ENCODE measurements at places on chromosomes 7 and 10.

DNA sequence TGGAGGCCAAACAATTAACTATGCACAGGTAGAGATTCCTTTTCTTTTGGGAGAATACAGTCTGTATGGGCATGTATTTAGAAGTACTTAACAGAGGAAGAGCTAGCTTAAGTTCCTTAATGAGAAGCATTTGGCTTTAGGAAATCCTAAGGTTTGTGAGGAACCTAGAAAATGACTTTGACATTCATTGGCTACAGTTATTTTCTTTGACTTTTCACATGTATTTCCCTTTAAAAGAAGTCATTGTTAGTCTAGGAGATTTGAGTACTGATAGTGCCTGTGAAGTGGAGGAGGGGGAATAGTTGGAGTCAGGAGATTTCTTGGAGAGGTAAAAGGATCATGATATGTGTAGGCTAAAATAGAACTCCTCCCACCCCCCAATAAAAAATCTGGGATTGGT lies 3.6 kb downstream of the HELLS start:
- no peak for DNase-seq

- no peak for DNase-seq
These were observed 143.2 kb downstream of the WNT2 start for GRCh38 chr7:117179701-117180100.

- no peak for DNase-seq
These were observed 489.5 kb downstream of the SH2D4B start for GRCh38 chr10:81027223-81027622.

DNA sequence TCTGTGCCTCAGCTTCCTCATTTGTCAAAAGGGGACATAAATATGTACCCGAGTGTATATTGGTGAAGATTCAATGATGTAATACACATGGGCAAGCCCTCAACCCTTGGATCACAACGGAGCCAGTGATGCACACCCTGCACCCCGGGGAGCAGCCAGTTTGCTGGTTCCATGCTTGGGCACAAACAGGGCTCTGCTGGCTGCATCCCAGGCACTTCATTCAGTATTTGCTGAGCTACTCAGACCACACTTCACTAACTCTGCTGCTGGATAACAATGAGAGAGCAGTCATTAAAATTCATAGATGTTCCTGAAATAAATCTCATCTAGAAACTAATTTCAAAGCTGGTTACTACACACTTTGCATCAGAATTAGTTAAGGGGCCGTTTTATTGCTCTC lies 72.0 kb downstream of the SCRN1 start:
- DNase-seq = no peak

GRCh38 chr10:33201056-33201780 lies 133.2 kb downstream of the NRP1 start:
- no peak for DNase-seq

DNA sequence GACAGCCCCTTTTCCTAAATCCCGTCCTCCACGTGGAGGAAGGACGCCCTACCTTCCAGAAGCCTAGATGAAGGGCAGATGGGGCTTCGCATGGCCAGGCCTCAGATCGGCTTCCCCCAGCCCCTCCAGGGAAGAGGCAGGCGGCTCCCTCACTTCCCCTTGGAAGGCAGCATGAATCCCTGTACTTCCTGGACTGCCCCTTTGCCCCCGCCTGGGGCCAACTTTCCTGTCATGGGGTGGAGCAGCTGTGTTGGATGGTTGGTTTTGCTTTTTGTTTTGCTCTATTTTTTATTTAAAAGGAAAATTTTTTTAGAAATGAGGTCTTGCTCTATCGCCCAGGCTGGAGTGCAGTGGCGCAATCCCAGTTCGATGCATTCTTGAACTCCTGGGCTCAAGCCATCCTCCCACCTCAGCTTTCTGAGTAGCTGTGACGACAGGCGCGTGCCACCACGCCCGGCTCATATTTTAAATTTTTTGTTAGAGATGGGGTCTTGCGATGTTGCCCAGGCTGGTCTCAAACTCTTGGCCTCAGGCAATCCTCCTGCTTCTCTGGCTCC lies 27.2 kb downstream of the GTF2IRD1 start:
- DNase-seq = peak; percentile 31

Measured in mammary epithelial cell (primary cell).